ENCODE measurements at places on chromosomes 3 and 15.

DNA sequence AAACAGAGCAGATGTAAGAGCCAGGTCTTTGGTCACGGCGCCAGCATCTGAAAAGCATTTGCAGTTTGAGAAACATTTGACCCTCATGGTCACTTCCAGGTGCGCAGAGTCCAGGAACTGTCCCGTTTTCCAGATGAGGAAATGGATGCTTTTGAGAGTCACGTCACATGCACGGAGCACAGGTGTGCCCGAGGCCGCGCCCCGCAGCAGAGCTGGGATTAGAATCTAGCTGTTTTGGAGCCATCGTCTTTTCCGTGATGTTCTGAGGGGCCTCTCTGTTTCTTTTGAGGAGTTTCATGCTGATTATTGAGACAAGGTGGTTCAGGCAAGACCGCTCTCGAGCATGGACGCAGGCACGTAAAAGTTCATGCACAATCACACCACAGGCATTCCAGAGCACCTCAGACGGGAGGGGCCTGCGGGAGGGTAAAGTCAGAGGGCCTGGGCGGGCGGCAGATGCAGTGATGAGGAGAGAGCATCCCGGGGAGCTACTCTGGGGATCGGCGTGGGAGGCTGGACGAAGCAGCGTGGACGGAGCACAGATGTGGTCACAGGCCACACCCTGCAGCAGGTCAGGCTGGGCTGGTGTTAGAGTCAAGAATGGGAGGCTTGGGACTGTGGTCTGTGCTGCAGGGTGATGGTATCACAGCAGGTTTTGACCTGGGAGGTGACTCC, 139.2 kb upstream of the MEF2A start:
- DNase-seq = no peak

GRCh38 chr15:57797568-57798267, 91.2 kb downstream of the POLR2M start:
- no peak for DNase-seq

- DNase-seq = no peak
Observed at GRCh38 chr3:16687221-16687620, 82.0 kb upstream of the DAZL start.

DNA sequence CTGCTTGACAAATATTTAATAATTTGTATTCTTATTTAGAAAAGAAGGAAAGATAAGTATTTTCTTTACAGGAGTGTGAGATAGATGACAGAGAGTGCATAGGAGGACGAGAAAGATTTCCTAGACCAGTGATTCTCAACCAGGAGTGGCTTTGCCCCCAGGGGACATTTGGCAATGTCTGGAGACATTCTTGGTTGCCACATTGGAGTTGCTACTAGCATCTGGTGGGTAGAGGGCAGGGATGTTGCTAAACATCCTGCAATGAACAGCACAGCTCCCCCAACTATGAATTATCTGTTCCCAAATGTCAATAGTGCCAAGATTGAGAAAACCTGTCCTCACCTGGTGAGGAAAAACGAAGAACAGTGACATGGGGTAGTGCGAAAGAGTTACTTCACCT, 30.8 kb upstream of the MINAR1 start:
- DNase-seq = no peak

- DNase-seq = no peak
Observed at GRCh38 chr3:69326855-69327300, 59.0 kb downstream of the FRMD4B start.

DNA sequence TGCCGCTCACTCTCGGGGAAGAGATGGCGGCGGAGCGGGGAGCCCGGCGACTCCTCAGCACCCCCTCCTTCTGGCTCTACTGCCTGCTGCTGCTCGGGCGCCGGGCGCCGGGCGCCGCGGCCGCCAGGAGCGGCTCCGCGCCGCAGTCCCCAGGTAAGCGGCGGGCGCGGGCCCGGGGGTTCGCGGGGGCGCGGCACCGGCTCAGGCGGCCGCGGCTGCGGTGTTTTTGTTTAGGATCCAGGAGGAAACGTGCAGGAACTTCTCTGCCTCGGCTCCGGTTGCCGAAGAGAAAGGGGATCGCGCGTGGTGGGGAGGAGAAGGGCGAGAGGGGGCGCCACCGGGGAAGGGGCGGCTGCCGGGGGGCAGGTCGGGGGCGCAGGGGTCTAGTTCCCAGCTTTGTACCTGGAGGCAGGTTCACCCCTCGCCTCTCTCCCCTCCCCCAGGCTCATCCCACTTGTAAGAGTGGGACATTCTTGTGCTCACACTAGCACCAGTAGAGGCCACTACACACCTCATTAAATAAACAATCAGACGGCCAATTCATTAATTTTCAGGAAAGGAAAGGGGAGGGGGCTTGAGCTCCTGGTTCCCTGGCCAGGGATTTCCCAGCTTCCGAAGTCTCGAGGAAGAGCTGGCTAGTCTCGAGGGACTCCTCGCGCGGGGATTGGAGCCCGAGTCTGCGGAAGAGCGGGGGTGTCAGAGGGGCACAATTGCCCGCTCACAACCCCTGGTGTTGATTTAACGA, 562 bp downstream of the NEO1 start:
- DNase-seq = peak; percentile 42

DNA sequence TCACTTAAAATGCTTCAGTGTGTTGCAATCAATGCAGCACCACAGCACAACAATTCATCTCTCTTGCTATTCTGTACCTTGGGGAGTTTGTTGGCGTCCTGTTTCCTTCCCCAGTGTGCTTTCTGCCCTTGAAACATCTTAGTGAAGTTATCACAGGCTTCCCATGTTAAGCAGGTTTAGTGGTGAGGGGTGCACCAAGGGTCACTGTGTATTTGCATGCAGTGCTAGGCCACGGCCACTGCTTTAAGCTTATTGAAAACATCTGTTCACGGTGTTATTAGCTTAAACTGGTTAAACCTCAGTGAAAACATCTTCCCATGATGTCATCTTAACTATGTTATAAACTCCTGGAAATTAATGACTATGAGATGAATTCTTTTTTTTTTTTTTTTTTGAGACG, 217.3 kb upstream of the GOLIM4 start:
- no peak for DNase-seq

GRCh38 chr15:78129751-78130287, 1.4 kb downstream of the CIB2 start:
- no peak for DNase-seq

GRCh38 chr3:116425126-116425525, 20.2 kb downstream of the LSAMP start:
- no peak for DNase-seq

- DNase-seq = peak; percentile 50
Observed at GRCh38 chr3:126523745-126524428, at the start of gene CHST13. TSS of gene CHST13 (plus strand) at chr3:126524155. CDS start at chr3:126524333, 178 bp downstream.

DNA sequence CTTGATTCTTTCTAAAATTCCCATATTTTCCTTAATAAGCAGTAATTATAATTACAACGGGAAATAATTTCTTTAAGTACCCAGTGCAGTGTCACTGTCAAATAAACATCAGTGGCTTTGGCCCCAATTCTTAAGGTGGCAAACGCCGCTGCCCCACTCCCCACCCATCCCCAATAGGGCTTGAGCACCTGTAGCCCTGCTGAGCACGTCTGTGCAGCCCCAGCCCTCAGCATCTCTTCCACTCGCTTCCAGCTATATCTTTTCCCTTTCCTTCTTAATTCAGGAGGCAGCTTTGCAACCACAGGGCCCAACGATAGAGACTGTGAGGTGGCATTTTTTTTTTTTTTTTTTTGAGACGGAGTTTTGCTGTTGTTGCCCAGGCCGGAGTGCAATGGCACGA, 9.0 kb downstream of the PPM1M start:
- DNase-seq = no peak

GRCh38 chr15:73322665-73323373, 45.9 kb downstream of the HCN4 start:
- DNase-seq = no peak

DNA sequence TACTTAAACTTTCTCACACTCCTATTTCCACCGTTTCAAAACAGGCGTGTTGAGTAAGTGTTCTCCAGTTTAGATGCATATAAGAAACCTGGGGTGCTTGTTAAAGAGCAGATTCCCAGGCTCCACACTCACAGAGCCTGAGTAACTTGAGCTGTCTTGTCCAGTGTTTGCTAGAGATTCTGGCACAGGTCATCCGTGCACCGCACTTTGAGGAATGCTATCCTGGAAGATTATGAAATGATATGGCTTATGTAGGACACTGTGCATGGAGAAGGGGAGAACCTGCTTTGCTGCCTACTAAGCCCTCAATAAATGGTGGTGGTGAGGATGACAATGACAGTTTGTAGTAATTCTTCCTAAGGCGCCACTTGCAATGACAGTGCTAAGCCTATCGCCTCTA, 273.7 kb downstream of the PDZRN3 start:
- no peak for DNase-seq

GRCh38 chr3:43249405-43249804, 36.9 kb upstream of the SNRK start:
- no peak for DNase-seq

GRCh38 chr15:71612397-71612722, 198.0 kb upstream of the NR2E3 start:
- no peak for DNase-seq

DNA sequence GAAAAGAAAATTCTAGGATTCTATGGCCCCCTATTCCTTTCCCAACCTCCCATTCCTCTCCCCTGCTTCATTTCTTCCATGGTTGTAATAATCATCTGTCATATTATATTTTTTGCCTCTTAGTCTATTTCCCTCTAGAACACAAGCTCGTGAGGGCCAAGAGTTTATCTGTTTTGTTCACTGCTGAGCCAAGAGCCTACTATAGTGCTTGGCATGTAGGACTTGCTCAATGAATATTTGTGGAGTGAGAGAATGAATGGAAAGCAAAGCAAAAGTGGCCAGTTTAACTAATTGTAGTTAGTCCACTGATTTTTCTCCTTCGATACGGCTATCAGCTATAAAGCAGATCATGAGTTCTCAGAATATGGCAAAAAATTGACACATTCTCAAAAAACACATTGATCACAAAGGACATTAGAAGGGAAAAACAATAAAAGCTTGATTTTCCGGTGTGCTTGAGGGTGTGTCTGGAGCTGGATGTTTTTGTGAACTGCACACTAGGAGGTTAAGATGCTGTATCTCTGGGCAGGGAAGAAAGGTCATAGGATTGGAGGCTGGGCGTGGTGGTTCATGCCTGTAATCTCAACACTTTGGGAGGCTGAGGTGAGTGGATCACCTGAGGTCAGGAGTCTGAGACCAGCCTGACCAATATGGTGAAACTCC, 25.0 kb upstream of the CTSH start:
- no peak for DNase-seq

DNA sequence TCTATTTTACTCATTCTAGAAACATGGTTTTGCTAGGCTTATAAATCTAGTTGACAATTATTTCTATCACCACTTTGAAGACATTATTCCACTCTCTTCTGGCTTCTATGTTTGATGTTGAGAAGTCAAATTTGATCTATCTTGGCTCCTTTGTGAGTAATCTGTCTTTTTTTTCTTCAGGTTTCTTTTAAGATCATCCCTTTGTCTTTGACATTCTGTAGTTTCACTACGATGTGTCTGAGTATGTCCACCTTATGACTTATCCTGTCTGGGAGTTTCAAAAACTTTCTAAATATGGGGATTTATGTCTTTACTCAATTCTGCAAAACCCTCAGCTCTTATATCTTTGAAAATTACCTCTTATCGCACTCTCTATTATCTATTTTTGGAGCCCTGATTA, 41.0 kb upstream of the TMEM158 start:
- DNase-seq = no peak

DNA sequence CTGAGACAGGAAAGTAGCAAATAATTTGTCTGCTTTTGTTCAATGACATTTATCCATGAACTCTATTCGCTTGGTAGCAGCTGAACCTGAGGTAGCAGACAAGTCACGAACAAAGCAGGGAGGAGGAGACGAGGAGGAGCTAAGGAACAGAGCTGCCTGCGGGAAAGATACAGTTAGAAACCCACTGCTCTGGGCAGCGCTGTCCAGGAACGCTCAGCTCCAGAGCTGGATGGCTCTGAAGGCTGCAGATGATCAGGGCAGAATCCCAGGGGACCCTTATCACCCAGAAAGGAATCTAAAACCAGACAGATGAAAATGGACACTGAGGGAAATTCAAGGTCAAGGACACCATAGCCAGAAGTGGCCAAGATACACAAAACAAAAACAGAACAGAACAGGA, 257.8 kb downstream of the CD47 start:
- peak; percentile 15 for DNase-seq

- peak; percentile 78 for DNase-seq
Observed at GRCh38 chr15:82139823-82140268, 94.0 kb upstream of the MEX3B start.

- DNase-seq = no peak
Observed at GRCh38 chr3:122301063-122301462, 24.0 kb upstream of the CSTA start.

DNA sequence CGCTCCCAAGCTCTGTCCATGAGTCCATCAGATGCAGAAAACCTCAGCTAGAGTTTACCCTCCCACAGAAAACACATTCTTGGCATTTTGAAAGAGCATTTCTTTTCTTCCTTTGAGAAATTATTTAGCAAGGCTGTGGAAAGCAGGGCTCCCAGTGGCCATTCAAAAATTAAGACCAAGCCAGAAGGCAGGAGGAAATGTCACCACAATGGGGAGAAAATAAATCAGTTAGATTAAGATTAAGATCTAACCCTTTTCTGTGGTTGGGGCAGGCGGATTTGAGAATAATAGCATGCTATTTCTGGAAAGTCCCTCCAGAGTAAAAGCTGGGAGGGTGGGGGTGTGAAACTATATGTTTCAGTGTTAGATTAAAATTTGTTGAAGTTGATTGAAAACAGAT, 20.2 kb downstream of the LRIG1 start:
- DNase-seq = peak; percentile 45

- DNase-seq = no peak
Observed at GRCh38 chr15:57509965-57510364, 81.7 kb upstream of the MYZAP start.

GRCh38 chr15:34628577-34629152, 45.2 kb upstream of the GOLGA8B start:
- peak; percentile 77 for DNase-seq

- DNase-seq = no peak
Observed at GRCh38 chr3:162892921-162893793, 1396.5 kb downstream of the OTOL1 start.

DNA sequence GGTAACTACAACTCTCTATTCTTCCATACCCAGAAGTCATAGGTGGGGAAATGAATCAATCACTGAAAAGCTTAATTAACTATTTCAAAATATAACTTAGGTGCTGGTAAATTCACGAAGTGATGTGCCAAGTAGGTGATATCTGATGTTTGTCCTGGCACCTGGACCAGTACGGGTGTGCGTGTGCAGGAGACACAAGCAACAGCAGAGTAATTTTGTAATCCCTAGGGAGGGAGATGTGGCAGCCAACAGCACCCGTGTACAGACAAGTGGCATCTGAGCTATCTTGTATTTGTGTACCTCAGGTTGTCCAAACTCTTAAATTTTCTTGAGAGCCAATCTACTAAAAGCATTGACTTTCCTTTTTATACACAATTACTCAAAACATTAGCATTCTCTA, 22.8 kb downstream of the USF3 start:
- DNase-seq = no peak

DNA sequence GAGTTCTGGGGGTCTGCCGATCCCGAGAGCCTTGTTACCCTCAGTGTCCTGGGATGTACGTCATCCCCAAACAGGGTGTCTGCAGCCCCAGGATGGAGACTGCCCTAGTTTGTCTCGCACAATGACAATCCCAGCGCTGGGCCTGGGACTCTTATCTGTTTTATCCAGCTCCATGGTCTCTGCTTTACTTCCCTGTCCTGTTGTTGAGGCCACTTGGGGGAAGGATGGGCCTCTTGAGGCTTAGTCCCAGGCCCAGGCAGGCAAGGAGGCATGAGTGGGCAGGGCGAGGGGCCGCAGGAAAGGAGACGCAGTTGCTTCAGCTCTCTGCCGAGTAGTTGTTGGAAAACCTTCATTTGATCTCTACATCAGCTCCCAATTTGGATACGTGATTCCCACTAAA, 17.4 kb downstream of the SMAD6 start:
- DNase-seq = no peak
